ENCODE measurements at places on chromosomes 7 and 10.

GRCh38 chr10:120115959-120116358 is 223.4 kb downstream of the SEC23IP start:
- DNase-seq, result no peak

- no peak for DNase-seq
Measured at GRCh38 chr10:24292304-24293293, 83.7 kb downstream of the KIAA1217 start.

DNA sequence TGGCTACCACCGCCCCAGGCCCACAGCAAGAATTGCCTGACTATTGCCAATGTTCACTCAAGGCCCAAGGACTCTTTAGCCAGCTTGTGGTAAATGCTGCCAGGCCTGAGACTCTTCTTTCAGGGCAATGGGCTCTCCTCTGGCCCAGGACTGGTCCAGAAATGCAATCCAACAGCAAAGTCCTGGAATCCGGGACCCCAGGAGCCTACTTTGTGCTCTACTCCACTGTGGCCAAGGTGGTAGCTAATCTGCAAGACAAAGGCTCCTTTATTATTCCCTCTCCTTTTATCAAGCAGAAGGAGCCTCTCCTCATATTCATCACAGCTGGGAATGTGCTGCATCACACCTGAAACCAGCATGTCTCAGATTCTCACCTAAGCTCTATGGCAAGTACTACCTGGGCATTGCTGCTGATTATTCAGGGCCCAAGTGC is 107.6 kb upstream of the PRSS58 start:
- DNase-seq, result no peak

DNA sequence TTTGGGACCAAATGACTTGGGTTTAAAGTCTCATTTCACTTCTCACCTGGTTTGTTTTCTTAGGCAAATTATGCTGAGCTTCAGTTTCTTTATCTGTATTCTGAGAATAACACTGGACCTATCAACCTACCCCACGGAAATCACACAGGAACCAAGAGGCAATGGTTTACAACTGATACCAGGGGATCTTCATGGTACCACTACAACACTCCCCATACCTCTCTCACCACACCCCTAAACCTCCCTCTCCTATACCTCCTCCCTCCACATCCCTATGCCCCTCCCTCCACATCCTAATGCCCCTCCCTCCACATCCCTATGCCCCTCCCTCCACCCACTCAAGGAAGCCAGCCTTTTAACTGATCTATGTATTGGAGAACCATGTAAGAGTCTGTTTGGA is 9.9 kb downstream of the FAM204A start:
- DNase-seq, result no peak

DNA sequence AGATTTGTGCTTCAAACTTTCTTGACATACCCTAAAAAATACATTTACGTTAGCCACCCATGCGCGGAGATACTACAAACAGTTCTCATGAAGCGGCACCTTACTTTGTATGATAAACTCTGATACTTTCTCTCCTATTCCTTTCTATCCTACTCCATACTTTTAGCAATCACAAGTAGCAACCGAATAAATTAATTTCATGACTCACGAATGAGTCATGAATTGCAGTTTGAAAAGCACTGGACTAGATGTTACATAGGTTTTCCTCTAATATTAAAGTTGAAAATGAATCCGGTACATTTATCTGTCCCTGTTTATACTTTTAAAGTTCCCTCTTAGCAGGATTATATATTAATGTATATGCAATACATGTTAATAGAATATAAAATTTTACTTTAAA is 67.6 kb downstream of the CUBN start:
- no peak for DNase-seq

DNA sequence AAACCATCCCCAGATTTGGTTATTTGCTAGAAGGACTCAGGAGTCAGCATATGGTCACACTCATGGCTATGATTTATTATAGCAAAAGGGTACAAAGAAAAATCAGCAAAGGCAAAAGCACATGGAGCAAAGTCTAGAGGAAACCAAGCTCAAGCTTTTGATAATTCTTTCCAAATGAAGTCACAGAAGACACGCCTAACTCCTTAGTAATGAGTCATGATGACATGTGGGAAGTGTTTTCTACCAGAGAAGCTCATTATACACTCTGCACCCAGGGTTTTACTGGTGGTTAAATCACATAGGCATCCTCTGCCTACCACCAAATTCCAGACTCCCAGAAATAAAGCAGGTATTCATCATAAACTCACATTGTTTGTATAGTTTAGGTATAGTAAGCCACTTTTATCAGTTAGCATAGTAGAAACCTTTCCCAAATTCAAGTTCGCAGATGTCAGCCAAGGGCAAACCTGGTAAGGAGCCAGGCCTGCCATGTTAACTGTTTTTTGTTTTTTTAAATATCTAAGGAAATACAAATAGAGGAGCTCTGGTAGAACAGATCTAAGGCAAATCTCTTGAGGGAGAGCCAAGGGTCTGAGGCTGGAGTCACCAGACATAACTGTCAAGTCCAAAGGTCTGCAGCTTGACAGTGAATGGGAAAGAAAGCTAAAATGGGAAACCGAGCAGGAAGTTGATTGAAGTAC is 15.4 kb upstream of the HIBADH start:
- no peak for DNase-seq

Data from T-helper 9 cell (primary cell).